Activated CD4-positive, alpha-beta T cell treated with anti-CD3 and anti-CD28 coated beads, Interleukin-2, amount 50 U/mL, for 4 hours (primary cell): ENCODE measurements at places on chromosomes 1 and 21.

GRCh38 chr1:195876792-195877191, 731.4 kb downstream of the KCNT2 start:
- no peak for DNase-seq

DNA sequence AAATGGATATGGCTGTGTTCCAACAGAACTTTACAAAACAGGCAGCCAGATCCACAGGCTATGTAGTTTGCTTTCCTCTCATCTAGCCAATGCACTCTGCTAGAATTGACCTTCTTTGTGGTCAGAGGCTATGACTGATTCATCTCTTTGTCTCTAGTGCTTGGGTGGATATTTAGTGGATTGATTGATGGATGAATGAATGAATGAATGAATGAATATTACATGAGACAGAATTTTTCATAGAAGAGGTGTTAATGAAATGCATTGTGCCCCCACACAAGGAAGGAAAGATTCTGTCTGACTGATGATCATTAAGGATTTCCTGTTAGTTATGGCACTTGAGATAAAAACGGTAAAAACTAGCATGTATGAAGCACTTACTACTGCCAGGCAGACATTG, 50.5 kb upstream of the ZYG11A start:
- DNase-seq, result no peak

- DNase-seq, result no peak
These were observed 737.6 kb downstream of the PLA2G4A start for GRCh38 chr1:187566354-187566753.

- no peak for DNase-seq
These were observed 174.9 kb downstream of the COP1 start for GRCh38 chr1:176032040-176032645.

DNA sequence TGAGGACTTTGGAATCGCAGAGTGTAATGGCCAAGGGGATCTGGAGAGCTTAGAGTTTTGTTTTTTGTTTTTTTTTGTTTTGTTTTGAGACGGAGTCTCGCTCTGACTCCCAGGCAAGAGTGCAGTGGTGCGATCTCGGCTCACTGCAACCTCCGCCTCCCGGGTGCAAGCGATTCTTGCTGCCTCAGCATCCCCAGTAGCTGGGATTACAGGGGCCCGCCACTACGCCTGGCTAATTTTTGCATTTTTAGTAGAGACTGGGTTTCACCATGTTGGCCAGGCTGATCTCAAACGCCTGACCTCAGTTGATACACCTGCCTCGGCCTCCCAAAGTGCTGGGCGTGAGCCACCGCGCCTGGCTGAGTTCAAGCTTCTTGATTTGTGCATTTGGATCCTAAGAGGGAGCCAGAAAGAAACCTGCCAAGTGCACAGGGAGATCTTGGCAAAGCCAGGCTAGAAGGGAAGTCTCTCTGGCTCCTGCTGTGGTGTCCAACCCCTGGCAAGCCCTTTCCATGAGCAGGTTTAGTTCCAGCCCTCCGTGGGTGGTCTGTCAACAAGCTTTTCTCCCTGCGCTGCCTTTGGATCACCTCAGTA, 852 bp downstream of the FAAH start:
- DNase-seq, result no peak

DNA sequence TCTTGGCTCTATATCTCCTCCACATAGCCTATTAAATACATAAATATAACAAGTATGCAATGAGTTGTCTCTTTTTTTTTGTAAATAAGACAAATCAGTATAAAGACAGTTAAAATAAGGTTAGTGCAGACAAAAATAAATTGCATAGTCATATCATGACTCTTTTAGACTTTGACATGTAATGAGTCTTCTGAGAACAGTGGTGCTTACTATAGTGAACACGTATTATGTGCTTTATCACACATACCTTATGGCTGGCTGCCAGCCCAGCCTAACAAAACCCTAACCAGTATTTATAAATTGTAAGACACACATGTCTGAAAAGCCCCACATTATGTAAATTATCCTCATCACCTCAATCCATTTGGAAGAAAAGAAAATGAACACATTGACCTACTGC, 29.1 kb upstream of the F13B start:
- no peak for DNase-seq

DNA sequence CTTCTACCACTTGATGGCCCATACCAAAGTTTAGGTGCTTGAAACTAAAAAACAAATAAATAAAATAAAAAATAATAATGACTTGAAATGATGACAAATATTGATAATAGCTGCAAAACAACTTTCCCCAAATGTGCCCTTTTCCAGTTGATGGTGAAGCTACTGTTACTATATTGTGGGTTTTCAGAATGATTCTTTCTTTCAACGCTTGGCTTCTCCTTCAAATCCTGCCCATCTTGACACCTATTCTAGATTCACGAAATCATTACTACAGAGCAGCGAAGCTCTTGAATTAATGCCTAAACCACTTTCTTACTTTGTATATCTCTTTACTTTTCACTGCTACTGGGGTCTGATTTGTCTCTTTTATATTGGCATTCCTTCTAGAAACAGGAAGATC, 9.2 kb upstream of the C1orf141 start:
- DNase-seq, result no peak

DNA sequence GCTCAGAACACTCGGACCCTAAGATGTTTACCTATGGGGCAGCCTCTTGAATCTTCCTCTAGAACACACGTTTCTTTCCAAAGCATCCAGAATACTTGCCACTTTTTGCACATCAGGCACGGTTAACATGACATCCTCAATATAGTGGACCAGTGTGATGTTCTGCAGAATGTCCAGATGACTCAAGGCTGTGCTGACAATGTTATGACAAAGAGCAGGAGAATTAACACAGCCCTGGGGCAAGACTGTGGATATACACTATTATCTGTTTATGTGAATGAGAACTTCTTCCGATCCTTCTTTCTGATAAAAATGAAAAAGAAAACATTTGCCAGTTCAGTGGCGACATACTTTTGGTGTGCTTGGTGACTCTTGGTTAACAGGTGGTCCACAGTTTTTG, 154.3 kb downstream of the PDE4B start:
- no peak for DNase-seq

DNA sequence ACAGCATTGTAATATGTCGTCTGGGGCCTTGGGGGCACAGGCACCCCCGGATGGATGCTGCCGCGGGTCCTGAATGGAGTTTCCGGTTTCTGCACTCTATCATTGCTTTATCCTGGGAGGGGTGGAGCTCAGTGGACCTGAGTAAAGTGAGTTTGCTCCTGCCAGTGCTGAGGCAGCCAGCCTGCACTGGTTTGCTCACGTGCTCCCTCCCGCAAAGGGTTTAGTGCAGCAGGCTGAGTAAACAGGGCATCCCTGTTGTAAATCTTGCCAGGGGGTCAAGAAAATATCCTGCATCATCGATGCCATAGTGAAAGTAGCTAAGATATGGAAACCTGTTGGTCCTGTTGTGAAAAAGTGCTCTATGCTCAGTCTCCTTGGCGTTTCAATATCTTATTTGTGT, 85.6 kb upstream of the BRINP3 start:
- DNase-seq, result no peak

- DNase-seq, result no peak
These were observed 82.7 kb upstream of the ZBTB18 start for GRCh38 chr1:243968413-243968812.

GRCh38 chr21:18913914-18914313, 510.3 kb upstream of the TMPRSS15 start:
- DNase-seq, result no peak

DNA sequence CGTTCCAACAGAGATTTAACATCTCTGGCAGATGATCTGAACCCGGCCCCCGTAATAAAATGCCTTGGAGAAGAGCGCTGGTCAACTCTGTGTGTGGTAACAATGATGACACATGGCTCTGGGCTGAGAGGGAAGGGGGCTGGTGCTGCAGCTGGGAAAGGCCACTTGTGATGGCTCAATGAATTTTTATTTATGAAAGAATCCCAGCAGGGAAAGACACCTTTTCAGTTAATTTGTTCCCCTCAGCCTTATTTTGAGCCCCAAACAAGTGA, 59.4 kb downstream of the SYT6 start:
- DNase-seq, result no peak

GRCh38 chr1:243267914-243268653, 12.2 kb downstream of the SDCCAG8 start:
- DNase-seq, result no peak

- DNase-seq, result no peak
These were observed 76.5 kb upstream of the ADAMTS5 start for GRCh38 chr21:27043377-27043776.

GRCh38 chr1:228148935-228149405, 760 bp upstream of the GJC2 start:
- no peak for DNase-seq

GRCh38 chr1:228011721-228012311, 5.0 kb downstream of the WNT3A start:
- no peak for DNase-seq

DNA sequence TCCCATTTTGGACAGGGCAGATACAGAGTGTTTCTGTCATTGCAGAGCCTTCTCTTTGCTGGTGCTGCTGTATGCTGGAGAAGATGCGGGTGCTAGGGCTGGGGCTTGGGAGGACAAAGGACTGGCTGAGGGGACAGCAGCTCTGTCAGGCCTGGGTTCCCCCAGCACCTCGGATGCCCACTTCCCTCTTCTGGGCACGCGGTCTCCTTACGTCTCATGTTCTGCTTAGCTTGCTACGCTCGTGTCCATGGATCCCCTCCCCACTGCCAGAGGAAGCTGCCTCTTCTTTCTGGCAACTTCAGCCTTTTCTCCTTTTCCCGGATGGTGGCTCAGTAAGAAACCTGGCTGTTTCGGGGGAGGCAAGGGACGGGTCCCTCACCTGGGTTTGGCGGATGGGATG, 75.7 kb downstream of the ARHGEF10L start:
- DNase-seq, result no peak

GRCh38 chr1:205843036-205843859, 6.7 kb downstream of the PM20D1 start:
- no peak for DNase-seq

- DNase-seq, result no peak
These were observed 215.3 kb upstream of the PTGFR start for GRCh38 chr1:78275456-78275855.

DNA sequence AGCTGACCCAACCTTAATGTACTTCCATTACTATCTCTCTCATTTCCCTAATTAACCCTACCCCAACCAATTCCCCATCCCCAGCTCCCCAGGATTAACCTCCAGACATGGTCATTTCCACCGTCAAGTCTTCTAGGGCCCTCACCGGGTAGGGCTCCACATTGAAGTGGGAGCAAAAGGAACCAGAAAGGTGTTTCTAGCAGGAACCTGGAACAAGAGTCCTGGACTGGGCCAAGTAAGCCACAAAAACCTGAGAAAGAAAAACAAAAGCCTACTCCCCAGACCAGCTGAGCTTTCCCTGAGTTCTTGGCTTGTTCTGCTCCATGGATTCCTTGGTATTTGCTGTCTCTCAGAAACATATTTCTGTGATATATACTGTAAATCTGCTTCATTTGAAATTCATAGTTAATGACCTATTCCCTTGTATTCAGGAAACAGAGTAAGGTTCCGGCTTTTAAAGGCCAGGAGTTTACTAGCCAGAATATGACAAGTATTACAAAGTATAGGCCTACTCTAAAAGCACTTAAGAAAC, 58.4 kb downstream of the SYF2 start:
- no peak for DNase-seq

- DNase-seq, result no peak
These were observed 29.8 kb downstream of the PKP1 start for GRCh38 chr1:201313086-201313485.

- no peak for DNase-seq
These were observed 110.1 kb downstream of the SPSB1 start for GRCh38 chr1:9402717-9403225.

DNA sequence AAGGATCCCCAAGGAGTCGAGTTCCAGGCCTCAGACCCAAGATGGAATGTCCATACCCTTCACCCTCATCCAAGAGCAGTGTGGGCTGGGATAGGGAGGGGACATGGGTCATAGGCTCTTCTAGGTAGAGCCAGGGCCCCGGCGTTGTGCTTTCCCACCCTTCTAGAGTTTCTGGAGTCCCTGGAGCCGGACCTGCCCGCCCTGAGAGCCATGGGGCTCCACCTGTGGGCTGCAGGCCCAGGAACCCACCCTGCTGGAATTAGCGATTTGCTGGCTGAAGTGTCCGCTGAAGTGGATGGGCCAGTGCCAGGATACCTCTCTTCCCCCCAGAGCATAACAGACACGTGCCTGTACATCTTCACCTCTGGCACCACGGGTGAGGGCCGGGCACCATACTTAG, 1.1 kb downstream of the SLC27A3 start:
- DNase-seq, result no peak

DNA sequence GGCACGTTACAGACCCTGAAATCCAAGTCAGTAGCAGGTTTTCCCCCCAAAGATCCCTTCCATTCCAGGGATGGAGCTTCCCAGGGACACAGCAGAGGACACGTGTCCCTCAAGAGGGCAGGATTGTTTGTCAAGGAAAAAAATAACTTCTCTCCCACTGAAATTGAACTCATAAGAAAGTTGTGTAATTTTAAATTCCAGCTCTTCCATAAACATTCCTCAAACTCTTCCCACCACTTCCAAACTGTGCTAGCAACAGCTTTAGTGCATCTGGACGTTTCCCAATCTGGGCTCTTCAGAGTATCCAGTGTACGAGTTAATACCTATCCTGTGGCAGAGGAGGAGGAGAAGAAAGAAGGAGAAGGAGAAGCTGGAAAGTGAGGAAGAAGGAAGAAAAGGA, 79.6 kb downstream of the PSMG1 start:
- no peak for DNase-seq

GRCh38 chr1:203516184-203516583, 22.2 kb downstream of the OPTC start:
- no peak for DNase-seq

DNA sequence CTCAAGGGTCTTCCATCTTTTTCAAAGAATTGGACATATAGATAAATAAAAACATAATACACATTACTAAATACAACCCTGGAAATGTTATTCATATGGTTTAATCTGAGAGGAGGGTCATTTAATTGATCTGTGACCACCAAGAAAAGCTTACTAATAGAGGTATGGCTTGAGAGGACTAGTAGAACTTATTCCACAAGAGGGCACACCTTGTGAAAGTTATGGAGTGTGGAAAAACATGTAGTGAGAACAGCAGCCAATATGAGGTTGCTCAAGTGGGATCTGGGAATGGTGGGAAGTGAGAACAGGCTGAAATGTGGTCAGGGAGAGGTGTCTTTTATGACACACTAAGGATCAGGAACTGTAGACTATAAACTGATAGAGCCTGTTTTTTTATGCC, 973.5 kb upstream of the B3GALT2 start:
- no peak for DNase-seq

GRCh38 chr1:106276871-106277270, 779.6 kb upstream of the PRMT6 start:
- no peak for DNase-seq

GRCh38 chr1:220198186-220199005, 73.9 kb downstream of the RAB3GAP2 start:
- no peak for DNase-seq

DNA sequence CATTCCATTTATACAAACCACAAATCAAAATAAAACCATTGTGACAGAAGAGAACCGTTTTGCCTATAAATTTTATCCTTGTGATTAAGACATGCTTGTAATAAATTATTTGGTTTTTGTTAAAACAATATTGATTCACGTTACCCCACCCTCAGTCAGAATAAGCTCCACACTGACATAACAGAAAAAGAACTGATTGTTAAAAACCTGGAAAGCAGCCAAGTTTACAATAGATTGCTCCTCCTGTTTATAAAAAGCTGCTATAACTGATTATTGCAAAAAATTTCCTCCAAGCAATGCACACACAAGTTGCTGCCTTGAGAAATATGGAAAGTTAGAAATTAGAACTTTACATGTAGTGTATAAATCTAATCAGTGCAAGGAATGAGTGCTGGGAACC, 263.5 kb downstream of the SETD4 start:
- DNase-seq, result no peak

- no peak for DNase-seq
These were observed 2.7 kb downstream of the MOB3C start for GRCh38 chr1:46613661-46614603.
